ENCODE measurements at places on chromosomes 5 and 9. TPM values are rescaled to one million over a fixed set of nuclear protein-coding genes. Genes with fewer than 3 reads are reported as not detected.
A peak's percentile ranks its signal among the peaks of the same experiment; 100 is the strongest.

- peaks cover 18% of the 10 kb centered on the region for H3K4me1 ChIP-seq
- no peak overlapping the region for H3K4me3 ChIP-seq
- no peaks in the 10 kb centered on the region for H3K36me3 ChIP-seq
Measured at GRCh38 chr9:113873926-113874325, 2.2 kb upstream of the ZNF618 start.

- H3K4me1 ChIP-seq: peaks cover 47% of the 10 kb centered on the region
- no peak overlapping the region for H3K27ac ChIP-seq
- H3K27me3 ChIP-seq: no peaks in the 10 kb centered on the region
Measured at GRCh38 chr9:77957652-77958051, 74.0 kb downstream of the GNAQ start.

DNA sequence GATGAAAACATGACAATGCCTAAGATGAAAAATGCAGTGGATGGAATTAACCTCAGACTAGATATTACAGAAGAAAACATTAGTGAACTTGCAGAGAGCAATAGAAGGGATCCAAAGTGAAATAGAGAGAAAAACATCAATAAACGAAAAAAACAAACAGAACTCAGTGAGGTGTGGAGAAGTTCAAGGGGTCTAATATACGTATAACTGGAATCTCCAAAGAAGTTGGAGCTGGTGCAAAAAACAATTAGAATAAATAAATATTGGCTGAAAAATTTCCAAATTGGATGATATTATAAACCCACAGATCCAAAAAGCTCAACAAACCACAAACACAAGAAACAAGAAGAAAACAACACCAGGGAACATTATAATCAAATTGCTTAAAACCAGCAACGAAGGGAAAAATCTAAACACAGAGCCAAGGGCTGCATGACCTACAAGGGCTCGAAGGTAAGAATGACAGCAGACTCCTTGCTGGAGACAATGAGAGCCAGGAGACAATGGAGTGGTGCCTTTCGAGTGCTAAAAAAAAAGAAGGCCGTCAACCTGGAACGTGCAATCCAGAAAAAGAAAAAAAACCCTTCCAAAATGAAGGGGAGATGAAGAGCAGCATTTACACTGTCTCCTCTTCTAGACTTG is 11.8 kb downstream of the FAM163B start:
- H3K36me3 ChIP-seq: no peaks in the 10 kb centered on the region
- H3K27me3 ChIP-seq: no peaks in the 10 kb centered on the region
- DNase-seq: no peak
- no peak overlapping the region for H3K27ac ChIP-seq
- no peaks in the 10 kb centered on the region for H3K4me1 ChIP-seq
- H3K4me3 ChIP-seq: no peak overlapping the region

DNA sequence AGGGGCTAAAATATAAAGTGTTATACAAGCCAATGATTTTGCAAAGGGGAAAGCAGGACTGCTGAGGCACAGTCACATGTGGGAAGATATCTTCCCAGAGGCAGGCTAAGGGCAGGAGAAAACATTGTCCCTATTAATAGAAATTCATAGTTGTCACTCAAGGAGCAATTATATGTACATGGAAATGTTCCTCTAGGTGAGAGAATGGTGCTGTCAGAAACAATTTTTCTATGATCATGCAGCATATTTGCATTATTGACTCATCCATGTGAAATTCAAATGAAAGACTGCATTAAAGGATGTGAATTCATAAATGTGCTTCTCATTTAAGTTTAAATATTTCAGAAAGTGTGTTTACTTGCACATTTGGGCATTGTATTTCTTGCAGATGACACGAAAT is 775.9 kb upstream of the CDH9 start:
- H3K27me3 ChIP-seq: no peaks in the 10 kb centered on the region
- no peak overlapping the region for H3K4me3 ChIP-seq
- H3K27ac ChIP-seq: no peak overlapping the region
- H3K36me3 ChIP-seq: no peaks in the 10 kb centered on the region
- no peaks in the 10 kb centered on the region for H3K4me1 ChIP-seq
- no peak for DNase-seq

- no peak for DNase-seq
- no peak overlapping the region for H3K27ac ChIP-seq
- H3K27me3 ChIP-seq: no peaks in the 10 kb centered on the region
- H3K4me3 ChIP-seq: no peak overlapping the region
- H3K4me1 ChIP-seq: no peaks in the 10 kb centered on the region
Measured at GRCh38 chr9:88702985-88703384, 168.0 kb downstream of the NXNL2 start.

GRCh38 chr5:38452201-38452600 is 104.2 kb downstream of the LIFR start:
- DNase-seq: no peak
- no peaks in the 10 kb centered on the region for H3K27me3 ChIP-seq
- H3K27ac ChIP-seq: no peak overlapping the region
- H3K4me1 ChIP-seq: peaks cover 5% of the 10 kb centered on the region
- H3K4me3 ChIP-seq: no peak overlapping the region

DNA sequence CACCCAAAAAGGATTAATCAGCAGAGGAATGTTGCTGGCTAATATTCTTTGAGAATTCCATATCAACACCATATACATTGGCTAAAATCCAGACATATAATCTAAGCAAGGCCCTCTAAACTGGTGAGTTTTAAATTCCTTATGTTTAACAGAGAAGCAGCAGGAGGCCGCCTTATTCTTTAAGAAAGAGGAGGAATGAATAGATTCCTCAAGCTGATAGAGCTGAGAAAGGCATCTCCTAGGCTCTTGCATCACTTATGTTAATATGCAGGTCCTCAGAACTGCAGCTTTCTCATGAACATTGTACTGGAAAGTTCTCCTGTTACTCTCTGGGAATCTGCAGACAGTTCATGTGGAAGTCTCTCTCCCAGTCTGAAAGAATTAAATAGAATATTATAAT is 20.1 kb upstream of the SMARCA2 start:
- H3K27me3 ChIP-seq: no peaks in the 10 kb centered on the region
- DNase-seq: peak; percentile 48
- peaks cover 29% of the 10 kb centered on the region for H3K4me1 ChIP-seq
- no peak overlapping the region for H3K4me3 ChIP-seq
- no peak overlapping the region for H3K27ac ChIP-seq

- H3K36me3 ChIP-seq: no peaks in the 10 kb centered on the region
- peaks cover 5% of the 10 kb centered on the region for H3K4me1 ChIP-seq
Measured at GRCh38 chr5:404666-405241, 38.2 kb upstream of the EXOC3 start.

GRCh38 chr5:155434681-155435080 is 421.1 kb downstream of the KIF4B start:
- H3K27me3 ChIP-seq: no peaks in the 10 kb centered on the region
- no peak overlapping the region for H3K4me3 ChIP-seq
- H3K4me1 ChIP-seq: no peaks in the 10 kb centered on the region
- H3K36me3 ChIP-seq: no peaks in the 10 kb centered on the region

DNA sequence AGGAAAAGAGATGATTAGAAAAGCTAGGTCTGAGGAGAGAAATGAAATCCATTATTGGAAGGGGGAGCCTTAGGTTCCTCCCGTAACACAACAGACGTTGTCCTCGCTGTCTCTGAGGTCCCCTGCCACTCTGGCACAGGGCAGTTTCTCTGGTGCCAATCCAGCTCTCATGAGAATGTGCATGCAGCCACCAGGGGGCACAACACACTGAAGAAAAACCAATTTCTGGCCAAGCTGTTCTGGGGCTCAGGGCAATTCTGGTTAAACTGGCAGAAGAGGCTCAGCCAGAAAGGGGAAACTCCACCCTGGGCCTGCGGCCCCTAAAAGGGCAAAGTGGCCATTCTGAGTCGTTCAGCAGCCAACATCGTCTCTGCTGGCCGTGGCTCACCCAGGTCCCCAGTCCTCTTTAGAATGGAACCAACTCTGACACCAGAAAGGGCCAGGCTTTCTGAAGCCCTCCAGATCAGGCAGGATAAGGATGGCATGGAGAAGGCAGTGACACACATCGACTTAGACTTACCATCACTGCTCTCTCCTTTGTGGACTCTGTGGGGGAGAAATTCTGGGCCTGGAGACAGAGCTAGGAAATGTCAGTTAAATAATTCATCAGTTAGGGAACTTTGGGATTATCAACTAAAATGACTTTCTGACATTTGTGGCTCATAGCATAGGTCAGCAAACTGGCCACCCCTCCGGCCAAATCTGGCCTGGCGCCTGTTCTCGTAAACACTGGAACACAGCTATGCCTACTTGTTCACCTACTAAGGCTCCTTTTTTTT is 58.5 kb upstream of the GOLPH3 start:
- no peak overlapping the region for H3K4me3 ChIP-seq
- no peak overlapping the region for H3K27ac ChIP-seq
- no peaks in the 10 kb centered on the region for H3K4me1 ChIP-seq
- peak; percentile 79 for DNase-seq
- no peaks in the 10 kb centered on the region for H3K36me3 ChIP-seq

GRCh38 chr9:122125509-122126330 is 32.6 kb upstream of the TTLL11 start:
- no peak overlapping the region for H3K27ac ChIP-seq
- peaks cover 74% of the 10 kb centered on the region for H3K27me3 ChIP-seq

DNA sequence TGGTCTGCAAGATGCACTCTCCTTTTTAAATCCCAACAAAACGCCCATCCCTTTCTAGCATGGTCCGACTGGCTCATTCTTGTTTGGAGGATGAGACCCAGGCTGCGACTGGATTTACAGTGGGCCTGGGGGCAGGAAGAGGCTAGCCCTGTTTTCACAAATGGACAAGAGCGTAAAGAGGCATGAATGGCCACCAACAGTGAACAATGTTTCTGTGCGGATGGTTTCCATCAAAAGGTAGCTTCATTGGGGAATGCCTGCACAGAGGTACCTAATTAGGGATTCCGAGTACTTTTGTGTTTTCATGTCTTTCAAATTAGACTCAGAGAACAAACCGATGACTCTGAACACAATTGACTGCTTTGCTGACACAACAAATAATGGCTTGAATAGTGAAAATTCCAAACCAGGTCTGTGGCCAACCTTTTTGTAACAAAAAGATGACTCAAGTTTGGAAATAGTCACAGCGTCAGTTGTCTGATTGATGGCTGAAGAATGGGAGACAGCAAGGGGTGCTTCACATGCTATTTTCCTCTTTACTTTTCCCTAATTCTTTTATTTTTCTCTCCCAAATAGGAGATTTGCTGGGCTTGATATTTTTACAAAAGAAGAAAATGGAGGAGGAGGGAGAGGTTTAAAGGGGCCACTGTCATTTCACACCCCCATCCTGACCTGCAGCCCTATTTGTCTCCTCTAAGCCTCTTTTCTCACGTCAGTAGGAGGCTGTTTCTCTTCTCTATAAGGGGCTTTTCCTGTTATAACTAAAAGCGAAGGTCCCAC is 208.1 kb upstream of the S1PR3 start:
- no peaks in the 10 kb centered on the region for H3K27me3 ChIP-seq
- H3K36me3 ChIP-seq: no peaks in the 10 kb centered on the region
- H3K27ac ChIP-seq: peak overlapping the region; percentile 96
- peaks cover 53% of the 10 kb centered on the region for H3K4me1 ChIP-seq
- peak overlapping the region; percentile 18 for H3K4me3 ChIP-seq

DNA sequence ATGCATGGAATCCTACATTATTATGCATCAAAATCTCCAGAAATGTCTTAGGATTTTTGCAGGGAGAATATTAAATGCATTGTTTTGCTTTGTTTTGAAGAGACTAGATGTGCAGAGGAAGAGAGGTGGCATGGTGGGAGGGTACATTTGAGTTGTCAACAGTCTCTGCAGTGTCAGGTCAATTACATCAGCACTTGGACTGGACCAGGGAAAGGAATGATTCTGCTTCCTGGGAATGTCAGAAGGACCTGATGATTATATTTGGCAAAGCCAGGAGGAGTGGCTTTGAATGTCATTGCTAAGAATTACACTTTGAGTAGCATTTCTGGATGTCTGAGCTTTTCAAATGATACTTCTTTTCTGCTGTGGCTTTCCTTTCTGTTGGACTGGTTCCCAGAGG is 17.5 kb upstream of the TMEFF1 start:
- no peak overlapping the region for H3K27ac ChIP-seq
- H3K4me1 ChIP-seq: no peaks in the 10 kb centered on the region
- peaks cover 9% of the 10 kb centered on the region for H3K36me3 ChIP-seq
- no peaks in the 10 kb centered on the region for H3K27me3 ChIP-seq

GRCh38 chr9:76441551-76442322 is 17.2 kb upstream of the GCNT1 start:
- H3K27ac ChIP-seq: no peak overlapping the region
- H3K4me1 ChIP-seq: no peaks in the 10 kb centered on the region
- no peaks in the 10 kb centered on the region for H3K27me3 ChIP-seq
- H3K36me3 ChIP-seq: no peaks in the 10 kb centered on the region

- no peaks in the 10 kb centered on the region for H3K27me3 ChIP-seq
- DNase-seq: no peak
- H3K4me3 ChIP-seq: no peak overlapping the region
- H3K27ac ChIP-seq: no peak overlapping the region
- no peaks in the 10 kb centered on the region for H3K36me3 ChIP-seq
Measured at GRCh38 chr9:97386265-97386633, 25.6 kb upstream of the TDRD7 start.

GRCh38 chr5:56814361-56814962 is 887 bp upstream of the MAP3K1 start:
- H3K4me3 ChIP-seq: peak overlapping the region; percentile 94
- H3K36me3 ChIP-seq: no peaks in the 10 kb centered on the region
- DNase-seq: peak; percentile 66
- H3K4me1 ChIP-seq: peaks cover 22% of the 10 kb centered on the region
- no peak overlapping the region for H3K27ac ChIP-seq

The ETF1 gene
- total RNA-seq: 116 TPM

The PCDHAC1 gene
- 2.9 TPM for total RNA-seq

The PRDM9 gene
- total RNA-seq: not detected

All from neural progenitor cell (in vitro differentiated cells).